ENCODE measurements at places on chromosomes 6 and 20.

GRCh38 chr6:130743175-130743574 is 84.0 kb upstream of the SMLR1 start:
- no peaks in the 10 kb centered on the region for H3K36me3 ChIP-seq
- H3K4me3 ChIP-seq: no peak overlapping the region
- no peaks in the 10 kb centered on the region for H3K27me3 ChIP-seq

DNA sequence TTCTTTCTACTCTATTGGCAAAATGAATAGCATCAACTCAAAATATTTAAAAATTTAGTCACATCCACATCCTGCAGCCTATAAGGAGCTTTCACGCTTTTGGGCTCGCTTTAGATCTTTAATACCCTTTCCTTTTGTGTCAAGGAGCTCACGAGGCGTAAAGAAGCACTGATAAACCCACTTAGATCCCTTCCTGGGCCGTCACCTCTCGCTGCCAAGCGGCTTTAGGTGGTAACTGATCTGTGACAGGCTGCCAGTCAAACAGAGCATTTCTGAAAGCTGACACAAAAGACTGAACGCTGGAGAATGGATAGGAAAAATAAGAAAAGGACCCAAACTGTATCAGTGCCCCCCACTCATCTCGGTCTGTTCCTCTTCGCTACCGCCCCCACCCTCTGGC is 385.7 kb upstream of the MMS22L start:
- H3K36me3 ChIP-seq: no peaks in the 10 kb centered on the region
- no peak for DNase-seq
- H3K27ac ChIP-seq: no peak overlapping the region
- H3K4me1 ChIP-seq: no peaks in the 10 kb centered on the region

DNA sequence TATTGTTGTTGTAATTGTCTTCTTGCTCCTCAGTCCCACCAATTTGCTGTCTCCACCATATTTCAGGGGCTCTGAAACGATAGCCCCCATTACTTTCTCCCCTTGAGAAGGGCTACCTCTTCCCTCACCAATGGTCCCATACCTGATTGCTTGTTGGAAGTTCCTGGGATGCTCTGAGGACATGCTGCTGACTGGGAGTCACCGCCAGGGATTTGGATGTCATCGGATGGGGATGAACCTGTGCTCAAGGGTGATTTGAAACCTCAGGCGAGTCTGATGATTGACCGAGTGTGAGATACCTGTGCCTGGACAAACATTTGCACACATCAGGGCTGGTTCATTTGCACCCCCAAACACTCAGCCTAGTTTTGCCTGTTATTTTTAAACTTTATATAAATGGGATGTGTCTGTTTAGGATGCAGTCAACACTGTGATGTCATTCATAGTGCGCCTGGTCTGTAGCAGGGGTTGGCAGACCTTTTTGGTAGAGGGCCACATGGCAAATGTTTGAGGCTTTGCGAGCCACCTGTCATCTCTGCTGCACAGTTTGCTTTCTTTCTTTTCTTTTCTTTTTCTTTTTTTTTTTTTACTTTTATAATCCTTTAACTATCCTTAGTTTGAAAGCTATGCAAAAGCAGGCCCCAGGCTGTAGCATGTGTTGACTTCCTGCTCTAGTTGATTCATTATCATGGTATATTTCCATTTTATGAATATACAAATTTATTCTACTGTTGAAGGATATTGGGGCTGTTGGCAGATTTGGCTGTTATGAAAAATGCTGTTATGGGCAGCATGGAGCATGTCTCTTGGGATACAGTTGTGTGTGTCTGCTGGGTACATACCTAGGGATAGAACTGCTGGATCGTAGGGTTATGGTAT is 118.5 kb upstream of the PHACTR3 start:
- H3K27ac ChIP-seq: no peak overlapping the region
- H3K27me3 ChIP-seq: peaks cover 35% of the 10 kb centered on the region
- no peak overlapping the region for H3K4me3 ChIP-seq
- H3K4me1 ChIP-seq: no peaks in the 10 kb centered on the region
- H3K36me3 ChIP-seq: no peaks in the 10 kb centered on the region

GRCh38 chr20:11813106-11813890 is 104.4 kb upstream of the BTBD3 start:
- H3K27me3 ChIP-seq: no peaks in the 10 kb centered on the region
- H3K4me1 ChIP-seq: peaks cover 23% of the 10 kb centered on the region
- no peak overlapping the region for H3K4me3 ChIP-seq
- H3K36me3 ChIP-seq: no peaks in the 10 kb centered on the region

DNA sequence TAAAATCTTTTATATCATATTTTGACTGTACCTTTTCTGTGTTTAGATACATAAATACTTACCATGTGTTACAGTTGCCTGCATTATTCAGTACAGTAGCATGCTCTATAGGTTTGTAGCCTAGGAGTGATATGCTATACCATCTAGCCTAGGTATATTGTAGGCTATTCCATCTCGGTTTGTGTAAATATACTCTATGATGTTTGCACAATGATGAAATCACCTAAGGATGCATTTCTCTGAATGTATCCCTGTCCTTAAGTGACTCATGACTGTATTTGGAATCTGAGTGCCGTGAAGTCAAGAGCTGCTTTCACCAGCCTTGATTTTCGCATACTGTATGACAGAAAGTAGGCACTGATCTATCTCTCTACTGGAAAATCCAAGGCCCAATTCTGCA is 129.9 kb downstream of the UTRN start:
- H3K27me3 ChIP-seq: no peaks in the 10 kb centered on the region
- no peak overlapping the region for H3K27ac ChIP-seq
- no peak overlapping the region for H3K4me3 ChIP-seq
- DNase-seq: no peak

GRCh38 chr6:52577022-52577777 is at the start of gene TRAM2:
TSS of gene TRAM2 (minus strand) at chr6:52577060. CDS start at chr6:52576915, 145 bp downstream.
- peaks cover 12% of the 10 kb centered on the region for H3K36me3 ChIP-seq
- peak within 1 kb of the TSS; percentile 82 for H3K4me3 ChIP-seq
- DNase-seq: peak; percentile 88
- H3K27ac ChIP-seq: peak within 1 kb of the TSS; percentile 96
- H3K27me3 ChIP-seq: no peaks in the 10 kb centered on the region

- no peak for DNase-seq
- no peaks in the 10 kb centered on the region for H3K27me3 ChIP-seq
- H3K27ac ChIP-seq: peak overlapping the region; percentile 79
- peaks cover 9% of the 10 kb centered on the region for H3K4me1 ChIP-seq
Measured at GRCh38 chr6:73610444-73611275, 43.1 kb downstream of the SLC17A5 start.

DNA sequence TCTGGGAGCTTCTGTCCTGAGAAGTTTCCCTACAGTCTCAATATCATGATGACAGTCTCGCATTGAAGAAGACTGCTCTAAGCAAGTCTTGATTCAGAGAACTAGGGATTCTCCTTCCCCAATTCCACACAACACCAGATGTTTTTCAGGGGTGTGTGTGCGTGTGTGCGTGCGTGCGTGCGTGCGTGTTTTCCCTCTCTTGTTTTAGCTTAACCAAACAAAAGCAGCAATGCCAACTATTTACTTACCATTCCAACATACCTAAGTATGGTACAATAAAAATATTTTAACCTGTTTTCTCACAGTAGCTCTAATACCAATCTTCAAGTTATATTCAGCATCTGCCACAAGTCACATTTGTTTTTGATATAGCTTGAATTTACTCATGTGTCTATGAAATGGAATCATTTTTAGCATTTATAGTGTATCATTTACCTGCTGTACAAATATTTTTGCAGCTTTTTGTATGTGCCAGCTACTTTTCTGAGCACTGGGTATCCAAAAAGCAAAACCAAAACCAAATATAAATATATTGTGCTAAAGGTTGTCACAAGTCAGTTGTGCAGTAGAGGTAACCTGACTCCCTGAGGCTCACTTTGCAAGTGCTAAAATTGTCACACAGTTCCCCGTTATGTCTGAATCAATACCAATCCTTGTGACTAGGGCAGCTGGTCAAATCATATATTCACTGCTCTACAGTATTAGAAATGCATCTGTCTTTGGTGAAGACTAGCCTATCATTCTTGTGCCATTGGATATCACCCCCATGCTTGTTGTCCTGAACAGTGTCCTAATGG is 21.7 kb upstream of the MYLIP start:
- no peak overlapping the region for H3K4me3 ChIP-seq
- no peak overlapping the region for H3K27ac ChIP-seq
- DNase-seq: no peak
- H3K27me3 ChIP-seq: peaks cover 23% of the 10 kb centered on the region
- no peaks in the 10 kb centered on the region for H3K36me3 ChIP-seq

DNA sequence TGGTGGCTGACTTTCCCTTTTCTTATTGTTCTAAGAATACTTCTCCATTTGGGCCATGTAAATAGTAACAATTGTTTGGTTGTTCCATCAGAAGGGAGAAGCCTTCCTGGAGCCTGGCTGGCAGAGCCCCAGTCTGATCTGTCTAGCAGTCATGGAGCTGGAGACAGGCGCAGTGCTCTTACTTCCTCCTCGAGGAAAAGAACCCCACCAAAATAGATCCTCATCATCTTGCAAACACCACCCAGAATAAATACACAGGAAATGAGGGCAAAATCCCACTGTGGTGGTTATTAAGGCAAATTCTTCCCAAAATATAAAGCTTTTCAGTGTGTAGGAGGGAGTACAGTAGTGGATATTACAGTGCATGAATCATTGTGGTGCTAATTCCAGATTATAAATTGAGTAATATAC is 195.1 kb upstream of the SGK1 start:
- peaks cover 18% of the 10 kb centered on the region for H3K4me1 ChIP-seq
- H3K27ac ChIP-seq: no peak overlapping the region
- no peak for DNase-seq
- H3K36me3 ChIP-seq: peaks cover 3% of the 10 kb centered on the region

GRCh38 chr20:63077705-63078104 is 70.9 kb upstream of the BHLHE23 start:
- H3K4me3 ChIP-seq: no peak overlapping the region
- peaks cover 60% of the 10 kb centered on the region for H3K27me3 ChIP-seq
- H3K36me3 ChIP-seq: no peaks in the 10 kb centered on the region
- DNase-seq: no peak
- no peak overlapping the region for H3K27ac ChIP-seq

DNA sequence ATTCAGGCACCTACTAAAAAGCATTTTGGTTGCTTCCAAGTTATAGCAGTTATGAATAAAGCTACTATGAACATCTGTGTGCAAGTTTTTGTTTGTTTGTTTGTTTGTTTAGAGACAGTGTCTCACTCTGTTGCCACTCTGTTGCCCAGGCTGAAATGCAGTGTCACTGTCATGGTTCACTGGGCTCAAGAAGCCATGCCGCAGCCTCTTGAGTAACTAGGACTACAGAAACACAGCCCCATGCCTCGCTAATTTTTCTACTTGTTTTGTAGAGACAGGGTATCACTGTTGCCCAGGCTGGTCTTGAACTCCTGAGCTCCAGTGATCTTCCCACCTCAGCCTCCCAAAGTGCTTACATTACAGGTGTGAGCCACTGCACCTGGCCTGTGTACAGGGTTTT is 795.9 kb downstream of the EPHA7 start:
- no peaks in the 10 kb centered on the region for H3K27me3 ChIP-seq
- no peak for DNase-seq
- H3K27ac ChIP-seq: no peak overlapping the region

DNA sequence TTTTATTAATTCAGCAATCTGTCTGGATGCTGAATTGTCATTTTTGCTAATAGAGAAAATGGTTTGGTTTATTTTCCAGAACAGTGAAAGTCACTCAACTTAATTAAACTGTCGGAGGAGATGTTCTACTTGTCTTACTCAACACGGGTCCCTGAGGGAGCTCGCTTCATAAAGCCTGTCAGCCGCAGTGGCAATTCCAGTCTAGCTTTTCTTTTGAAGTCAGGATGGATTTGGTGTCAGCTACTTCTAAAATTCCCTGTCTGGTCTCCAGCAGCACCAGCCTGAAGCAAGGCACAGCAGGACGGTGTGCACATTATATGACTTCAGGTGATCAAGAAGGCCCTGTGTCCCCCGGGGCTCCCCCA is 261.5 kb downstream of the SLC24A3 start:
- DNase-seq: no peak
- H3K4me1 ChIP-seq: no peaks in the 10 kb centered on the region
- peaks cover 35% of the 10 kb centered on the region for H3K27me3 ChIP-seq
- H3K4me3 ChIP-seq: no peak overlapping the region

- DNase-seq: no peak
- H3K4me1 ChIP-seq: peaks cover 54% of the 10 kb centered on the region
- H3K36me3 ChIP-seq: no peaks in the 10 kb centered on the region
- H3K4me3 ChIP-seq: no peak overlapping the region
- H3K27me3 ChIP-seq: no peaks in the 10 kb centered on the region
Measured at GRCh38 chr6:142241061-142241460, 60.7 kb upstream of the ADGRG6 start.

DNA sequence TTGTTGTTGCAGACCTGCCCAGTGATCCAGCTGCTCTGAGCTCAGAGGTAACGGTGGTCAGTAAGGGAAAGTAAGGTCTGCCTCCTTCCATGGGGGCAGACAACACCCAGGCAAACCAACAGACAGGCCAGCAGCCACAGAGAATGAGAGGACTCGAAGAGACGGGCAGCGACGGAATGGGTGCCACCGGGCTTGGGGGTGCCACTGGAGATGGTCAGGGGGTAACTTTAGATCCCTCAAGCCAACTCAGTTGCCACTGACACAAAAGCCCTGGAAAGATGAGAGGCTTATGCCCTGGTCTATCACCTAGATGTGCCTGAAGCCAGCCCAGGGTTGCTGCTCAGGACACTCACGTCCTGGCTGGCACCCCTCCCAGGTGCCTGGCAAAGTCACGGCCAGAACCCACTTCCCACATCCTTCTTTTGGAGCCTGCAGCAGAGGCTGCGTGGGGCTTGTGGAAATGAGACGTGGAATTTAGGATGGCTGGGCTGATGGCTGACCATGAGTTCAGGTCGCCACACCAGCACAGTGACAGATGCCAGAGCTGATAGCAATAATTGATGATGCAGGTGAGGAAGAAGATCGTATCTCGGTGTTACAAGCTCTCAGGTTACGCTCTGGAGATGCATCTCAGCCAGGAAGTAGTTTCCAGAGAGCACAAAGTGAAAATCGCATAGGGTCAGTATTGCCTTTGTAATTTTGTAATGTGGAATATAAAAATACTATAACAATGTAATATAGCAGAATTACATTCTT is 209.1 kb downstream of the SYNDIG1 start:
- no peak for DNase-seq
- H3K27me3 ChIP-seq: no peaks in the 10 kb centered on the region
- H3K36me3 ChIP-seq: no peaks in the 10 kb centered on the region
- no peak overlapping the region for H3K27ac ChIP-seq

DNA sequence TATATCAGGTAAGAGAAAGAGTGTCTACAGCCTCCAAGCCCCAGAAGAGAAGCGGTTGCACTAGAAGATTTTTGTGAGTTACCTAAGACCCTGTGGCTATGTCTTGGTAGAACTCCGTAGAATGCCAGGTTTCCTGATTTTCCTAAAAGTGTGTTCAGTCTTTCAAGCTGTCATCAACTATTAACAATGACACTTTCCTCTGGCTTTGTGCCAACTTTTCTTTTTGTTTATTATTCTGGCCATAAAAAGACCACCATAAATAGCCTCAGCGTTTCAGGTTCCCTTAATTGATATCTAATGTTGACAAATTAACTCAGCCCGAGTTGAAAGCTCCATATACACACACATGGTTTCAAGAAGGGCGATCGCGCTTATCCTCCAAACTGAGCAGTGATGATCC is 1.2 kb downstream of the PAK5 start:
- H3K4me1 ChIP-seq: peaks cover 11% of the 10 kb centered on the region
- H3K36me3 ChIP-seq: no peaks in the 10 kb centered on the region
- H3K27me3 ChIP-seq: peaks cover 49% of the 10 kb centered on the region

Measured in mesothelial cell of epicardium (in vitro differentiated cells).